ENCODE measurements at places on chromosomes 7 and 10.
A peak's percentile ranks its signal among the peaks of the same experiment; 100 is the strongest.

- DNase-seq = peak; percentile 61
These were observed 8.3 kb upstream of the SMKR1 start for GRCh38 chr7:129494041-129494440.

DNA sequence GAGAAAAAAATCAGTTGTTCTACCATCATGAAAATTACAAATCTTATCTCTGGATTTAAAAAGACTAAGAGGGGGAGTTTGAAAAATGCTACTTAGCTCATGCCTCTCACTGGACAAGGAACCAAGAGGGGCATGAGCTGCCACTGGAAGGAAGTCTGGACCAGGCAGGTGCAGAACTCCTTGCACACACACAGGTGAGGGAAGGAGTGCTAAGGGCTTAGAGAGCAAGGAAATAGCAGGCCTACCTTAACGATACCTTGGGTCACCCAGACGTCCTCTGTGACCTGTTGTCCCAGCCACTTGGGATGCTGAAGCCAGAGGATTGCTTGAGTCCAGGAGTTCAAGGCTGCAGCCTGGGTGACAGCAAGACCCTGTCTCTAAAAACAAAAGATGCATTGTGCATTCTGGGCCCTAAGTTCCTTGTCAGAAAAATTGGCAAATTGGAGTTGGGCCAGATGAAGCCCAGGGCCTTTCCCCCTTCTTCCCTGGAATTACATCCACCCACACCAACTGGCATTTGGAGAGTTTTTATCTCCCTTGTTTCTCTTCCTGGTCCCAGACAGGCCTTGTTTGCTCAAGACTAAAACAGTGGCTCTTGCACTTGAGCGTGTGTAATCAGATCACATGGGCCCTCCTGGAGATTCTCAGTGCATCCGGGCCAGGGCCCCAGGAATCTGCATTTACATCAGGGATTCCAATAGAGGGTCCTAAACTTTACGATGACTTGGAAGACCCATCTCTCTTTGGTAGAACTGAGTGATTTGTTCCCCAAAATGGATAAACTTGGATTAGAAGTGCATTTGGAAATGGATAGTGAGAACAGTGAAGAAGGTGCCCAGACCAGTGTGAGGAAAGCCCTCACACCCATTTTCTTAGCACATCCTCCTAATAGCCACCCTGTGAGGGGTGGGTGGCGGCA lies 3.0 kb downstream of the DDIT4 start:
- peak; percentile 97 for DNase-seq

GRCh38 chr10:71234004-71234894 lies 21.9 kb downstream of the UNC5B start:
- DNase-seq = no peak

- DNase-seq = peak; percentile 99
These were observed 86.2 kb upstream of the ANLN start for GRCh38 chr7:36303202-36304098.

- no peak for DNase-seq
These were observed 278.6 kb downstream of the SEMA3D start for GRCh38 chr7:84908196-84908793.

DNA sequence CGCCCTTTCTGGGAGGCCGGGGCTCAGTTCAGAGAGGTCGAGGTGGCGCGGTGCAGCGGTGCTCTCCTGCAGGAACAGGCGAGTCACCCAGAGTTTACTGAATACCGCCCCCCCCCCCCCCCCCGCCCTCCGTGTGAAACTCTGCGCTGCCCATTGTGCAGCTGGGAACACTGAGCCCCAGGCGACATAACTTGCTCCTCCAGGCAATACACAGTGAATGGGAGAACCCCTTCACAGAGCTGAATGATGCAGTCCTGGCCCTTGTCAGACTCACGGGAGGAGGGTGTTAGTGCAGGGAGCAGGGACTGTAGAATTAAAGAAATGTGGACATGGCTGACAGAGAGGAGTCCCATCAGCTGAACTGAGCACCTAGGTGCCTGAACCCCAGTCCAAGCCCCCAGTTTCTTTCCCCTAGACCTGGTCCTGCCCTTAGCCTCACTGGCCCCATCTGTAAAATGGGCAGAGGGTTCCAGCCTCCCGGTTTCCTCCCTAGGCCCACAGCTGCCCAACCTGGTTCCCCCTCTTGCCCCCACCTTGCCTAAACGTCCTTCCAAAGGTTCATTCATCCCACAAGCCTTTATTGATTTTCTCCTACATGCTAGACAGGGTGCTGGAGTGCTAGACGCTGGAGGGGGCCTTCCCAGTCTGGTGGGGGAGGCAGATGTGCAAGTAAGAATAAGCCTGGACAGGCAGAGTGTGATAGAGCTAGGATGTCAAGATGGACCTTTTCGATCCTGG lies 869 bp upstream of the LOXL4 start:
- DNase-seq = no peak

DNA sequence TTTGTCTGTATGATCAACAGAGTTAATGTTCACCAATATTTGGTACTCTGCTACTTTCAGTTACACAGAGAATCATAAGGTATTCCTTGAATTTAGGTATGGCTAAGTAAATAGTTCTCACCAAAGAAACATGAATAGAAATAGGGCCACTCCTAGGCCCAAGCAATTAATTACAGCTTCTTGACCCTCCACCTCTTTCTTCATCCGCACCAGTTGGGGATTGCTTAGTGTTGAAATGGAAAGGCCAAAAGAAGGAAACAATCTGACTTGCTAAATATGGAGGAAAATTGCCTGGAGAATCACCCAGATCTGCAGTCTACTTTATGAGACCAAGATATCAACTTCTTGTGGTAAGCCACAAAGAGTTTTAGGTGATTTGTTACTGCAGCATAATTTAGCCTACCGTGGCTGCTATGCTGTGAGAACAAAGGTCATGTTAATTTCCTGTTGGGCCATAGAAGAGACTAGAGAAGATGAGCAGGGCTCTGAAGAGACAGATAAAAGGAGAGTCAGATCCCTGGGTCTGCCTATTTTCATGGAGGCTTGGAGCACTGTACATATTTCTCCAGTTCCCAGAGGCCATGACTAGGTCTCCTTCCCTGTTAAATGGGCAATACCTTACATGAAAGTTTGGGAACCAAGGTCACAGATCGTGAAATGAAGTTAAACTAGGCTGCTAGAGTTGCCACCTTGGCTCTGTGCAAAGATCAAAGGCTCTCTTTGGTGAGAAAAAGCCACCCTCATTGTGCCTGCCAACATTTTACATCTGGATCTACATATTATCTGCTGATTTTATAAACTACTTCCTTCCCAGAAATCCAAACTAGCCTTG lies 93.3 kb upstream of the GDF10 start:
- no peak for DNase-seq

DNA sequence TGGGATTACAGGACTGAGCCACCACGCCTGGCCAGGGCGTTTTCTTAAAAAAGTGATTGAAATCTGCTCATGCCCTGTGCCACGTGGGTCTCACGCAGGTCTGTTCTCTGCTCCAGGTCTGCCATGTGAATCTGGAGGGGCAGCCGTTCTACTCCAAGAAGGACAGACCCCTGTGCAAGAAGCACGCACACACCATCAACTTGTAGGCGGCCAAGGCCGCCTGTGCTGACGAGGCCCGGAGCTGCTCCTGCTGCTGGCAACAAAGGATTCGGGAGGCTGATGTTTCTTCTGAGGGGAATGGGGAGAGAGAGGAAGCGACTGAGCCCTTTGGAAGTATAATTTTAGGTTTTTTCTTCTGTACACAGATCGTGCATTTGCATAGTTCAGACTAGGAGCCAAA lies 23.6 kb upstream of the BMPR1A start:
- no peak for DNase-seq

- DNase-seq = no peak
These were observed 17.5 kb downstream of the LAMB4 start for GRCh38 chr7:108112683-108113082.

GRCh38 chr10:9334270-9334669 lies 1279.8 kb downstream of the GATA3 start:
- no peak for DNase-seq

All from MCF 10A (cell line).